ENCODE measurements at places on chromosomes 12 and 14.

GRCh38 chr14:51561141-51561540 is 90.6 kb upstream of the FRMD6 start:
- no peak for DNase-seq

DNA sequence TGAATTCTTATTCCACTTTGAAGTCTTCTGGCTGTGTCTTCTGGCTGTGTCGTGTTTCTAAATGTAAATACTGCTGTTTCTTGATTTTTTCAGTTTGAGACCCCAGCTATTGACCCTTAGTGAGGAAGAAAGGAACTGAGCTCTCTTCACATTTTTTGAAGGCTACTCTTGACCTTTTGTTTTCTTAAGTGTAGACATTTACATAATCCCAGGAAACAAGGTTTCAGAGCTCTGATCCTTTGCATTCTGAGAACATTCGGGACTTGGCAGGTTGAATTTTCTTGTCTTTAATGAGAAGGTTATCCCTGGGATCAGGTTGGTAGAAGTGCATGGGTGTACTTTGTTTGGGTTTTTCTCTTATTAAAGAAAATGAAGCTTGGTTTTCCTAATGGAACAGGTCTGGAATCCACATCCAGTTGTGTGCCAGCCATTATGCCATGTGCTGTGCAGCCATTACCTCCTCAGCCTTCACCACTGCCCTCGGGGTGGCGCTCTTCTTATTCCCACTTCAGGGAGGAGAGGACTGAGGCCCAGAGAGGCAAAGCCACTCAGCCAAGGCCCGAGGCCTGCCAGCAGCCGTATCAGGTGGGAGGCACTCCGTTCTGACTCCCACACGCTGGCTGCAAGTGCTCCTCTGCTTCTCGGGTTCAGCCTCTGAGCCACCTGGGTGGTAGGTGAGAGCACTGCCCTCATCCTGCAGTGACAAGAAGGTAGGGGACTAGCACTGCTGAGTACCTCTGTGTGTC is 120.9 kb downstream of the BEGAIN start:
- no peak for DNase-seq

DNA sequence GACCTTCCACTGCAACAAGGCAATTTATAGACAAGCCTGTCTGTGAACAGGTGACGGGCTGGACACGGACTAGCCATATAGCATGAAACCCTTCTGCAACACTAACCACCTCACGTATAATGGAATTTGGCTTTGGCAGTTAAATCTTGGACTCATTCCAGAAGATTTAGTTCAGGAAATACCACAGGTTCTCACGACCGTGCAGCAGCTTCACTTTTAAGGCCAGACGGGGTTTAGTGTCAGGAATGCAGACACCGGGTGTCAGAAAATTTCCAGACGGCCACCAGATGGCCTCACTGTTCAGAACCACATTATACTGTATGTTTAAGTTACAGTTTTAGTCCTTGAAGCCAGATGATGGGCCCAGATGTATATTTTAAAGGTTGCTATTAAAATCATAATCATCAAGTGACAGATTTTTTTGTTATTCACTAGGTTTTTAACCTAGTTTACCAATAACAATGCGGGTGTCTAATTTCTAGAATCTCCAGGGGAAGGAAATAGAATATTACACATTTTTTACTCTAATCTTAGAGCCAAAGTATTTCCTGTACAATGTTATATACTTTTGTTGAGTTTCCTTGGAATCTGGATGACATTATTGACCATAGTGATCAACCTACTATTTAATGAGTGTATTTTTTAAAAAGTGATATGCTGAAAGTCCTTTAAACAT is 90.5 kb upstream of the TMPO start:
- DNase-seq = peak; percentile 58

- no peak for DNase-seq
These were observed 126.9 kb upstream of the RAP1B start for GRCh38 chr12:68483592-68484383.

GRCh38 chr14:103696070-103696402 is 19.2 kb downstream of the XRCC3 start:
- no peak for DNase-seq

- no peak for DNase-seq
These were observed 54.2 kb upstream of the PTHLH start for GRCh38 chr12:28026701-28027100.

DNA sequence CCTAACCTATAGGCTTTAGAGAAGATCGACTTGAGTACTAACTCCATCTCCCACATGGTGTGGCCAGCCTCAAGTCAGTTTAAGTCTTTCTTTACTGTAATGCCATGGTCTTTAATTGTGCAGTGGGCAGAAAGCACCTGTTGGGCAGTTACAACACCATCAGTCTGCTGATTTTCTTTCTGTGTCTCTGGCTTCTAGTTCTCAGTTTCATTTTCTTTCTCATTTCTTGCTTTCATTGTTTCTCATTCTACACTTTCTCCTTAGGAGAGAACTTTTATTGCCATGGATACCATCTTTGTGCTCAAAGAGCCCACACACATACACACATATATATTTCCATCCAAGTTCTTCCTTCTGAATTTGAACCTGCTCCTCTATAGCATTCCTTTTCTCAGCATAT is 96.1 kb upstream of the SLC16A7 start:
- DNase-seq = no peak

DNA sequence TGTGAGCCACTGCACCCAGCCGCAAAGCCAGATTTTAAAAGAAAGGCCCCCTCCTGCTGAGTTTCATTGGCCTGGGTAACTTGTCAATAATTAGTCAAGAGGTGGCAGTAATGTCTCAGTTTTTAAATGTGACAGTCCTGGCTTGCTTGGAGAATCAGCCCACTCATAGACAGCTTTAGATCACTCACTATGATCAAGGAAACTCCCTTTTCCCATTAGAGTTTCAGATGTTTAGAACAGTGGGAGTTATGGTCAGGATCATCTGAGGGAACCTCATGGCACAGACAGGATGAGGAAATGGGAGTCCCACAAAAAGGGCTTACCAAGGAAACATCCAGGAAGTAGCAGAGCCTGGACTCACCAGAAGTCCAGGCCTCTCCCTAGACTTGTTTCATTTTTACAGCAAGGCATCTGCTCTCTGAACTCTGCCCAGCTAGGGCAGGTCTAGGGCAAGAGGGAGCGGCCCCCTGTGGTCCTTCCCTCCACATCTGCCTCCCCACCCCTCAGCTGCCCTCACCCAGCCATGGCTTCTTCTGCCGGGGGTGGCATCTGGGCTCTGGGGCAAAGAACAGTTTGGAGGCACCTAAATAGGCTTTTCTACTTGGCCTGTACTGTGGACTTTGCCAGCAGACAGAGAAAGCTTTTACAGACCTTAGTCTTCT is 11.2 kb downstream of the BCL2L14 start:
- DNase-seq = no peak

GRCh38 chr12:119417440-119417839 is 82.9 kb downstream of the CCDC60 start:
- DNase-seq = no peak

- no peak for DNase-seq
These were observed 1.3 kb upstream of the TCP11L2 start for GRCh38 chr12:106301241-106301610.

DNA sequence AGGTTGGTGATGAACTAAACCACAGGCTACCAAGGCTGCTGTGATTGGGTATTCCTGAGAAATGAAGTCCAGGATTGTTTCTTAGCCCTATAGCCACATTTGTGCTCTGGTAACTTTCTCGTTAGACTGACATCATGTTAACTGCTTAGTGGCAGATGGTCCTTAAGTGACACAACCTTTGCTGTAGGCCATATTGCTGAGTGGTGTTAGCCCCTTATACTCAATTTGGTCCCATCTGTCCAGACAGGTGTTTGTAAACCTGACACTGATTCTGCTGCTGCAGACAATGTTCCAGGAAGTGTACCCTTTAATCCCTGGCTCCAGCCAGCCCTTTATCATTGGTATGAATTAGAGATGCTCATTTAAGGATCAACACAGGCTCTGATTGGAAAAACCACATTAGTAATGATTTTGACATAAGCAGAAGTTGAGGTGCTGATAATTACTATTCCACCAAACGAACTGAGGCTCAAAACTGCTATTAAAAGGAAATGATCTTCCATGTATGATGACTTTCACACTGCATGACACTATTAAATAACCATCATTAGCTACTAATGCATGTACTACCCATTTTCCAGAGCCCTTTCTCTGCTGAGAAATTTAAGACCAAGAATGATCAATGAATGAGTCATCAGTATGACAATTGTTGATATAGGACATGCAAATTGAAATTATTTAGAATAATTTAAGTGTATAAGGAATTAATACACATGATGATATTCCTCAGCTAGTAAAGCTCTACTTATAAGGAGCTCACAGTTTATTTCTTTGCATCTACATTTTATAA is 3.6 kb upstream of the SSTR1 start:
- DNase-seq = no peak

GRCh38 chr14:34387974-34388516 is 74.0 kb downstream of the SPTSSA start:
- DNase-seq = no peak

DNA sequence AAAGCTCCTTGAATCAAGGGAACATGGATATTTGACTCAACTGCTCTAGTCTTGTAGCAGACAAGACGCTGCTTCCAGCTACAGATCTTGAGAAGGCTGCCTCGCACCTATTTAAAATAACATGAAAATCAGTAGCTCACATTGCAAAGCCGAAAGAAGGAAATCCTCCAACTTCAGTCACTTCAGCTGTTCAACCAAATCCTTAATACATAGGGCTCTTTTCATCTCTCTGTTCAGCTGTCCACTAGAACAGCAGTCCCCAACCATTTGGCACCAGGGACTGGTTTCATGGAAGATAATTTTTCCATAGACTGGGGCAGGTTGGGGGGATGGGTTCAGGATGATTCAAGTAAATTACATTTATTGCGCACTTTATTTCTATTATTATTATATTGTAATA is 1116.0 kb upstream of the TMEM132C start:
- DNase-seq = no peak

- no peak for DNase-seq
These were observed 13.7 kb downstream of the SPTB start for GRCh38 chr14:64865992-64866391.

DNA sequence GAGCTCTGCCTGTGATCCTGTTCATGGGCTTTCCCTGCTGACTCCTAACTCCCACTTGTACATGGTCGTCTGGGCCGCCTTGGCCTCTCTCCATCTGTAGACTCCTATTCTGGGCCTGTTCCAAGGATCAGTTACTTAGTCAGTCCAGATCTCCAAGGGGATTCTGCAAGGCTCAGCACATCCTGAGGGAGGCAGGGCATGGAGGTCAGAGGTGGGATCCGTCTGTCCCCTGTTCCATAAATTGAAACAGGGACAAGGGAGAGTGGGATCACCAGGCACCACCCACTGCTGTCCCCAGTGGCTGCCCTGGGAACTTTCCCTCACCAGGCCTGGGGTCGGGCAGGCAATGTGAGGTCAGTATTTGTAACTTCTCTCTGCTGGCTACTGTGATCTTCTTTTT is 43.5 kb downstream of the KCTD10 start:
- no peak for DNase-seq

DNA sequence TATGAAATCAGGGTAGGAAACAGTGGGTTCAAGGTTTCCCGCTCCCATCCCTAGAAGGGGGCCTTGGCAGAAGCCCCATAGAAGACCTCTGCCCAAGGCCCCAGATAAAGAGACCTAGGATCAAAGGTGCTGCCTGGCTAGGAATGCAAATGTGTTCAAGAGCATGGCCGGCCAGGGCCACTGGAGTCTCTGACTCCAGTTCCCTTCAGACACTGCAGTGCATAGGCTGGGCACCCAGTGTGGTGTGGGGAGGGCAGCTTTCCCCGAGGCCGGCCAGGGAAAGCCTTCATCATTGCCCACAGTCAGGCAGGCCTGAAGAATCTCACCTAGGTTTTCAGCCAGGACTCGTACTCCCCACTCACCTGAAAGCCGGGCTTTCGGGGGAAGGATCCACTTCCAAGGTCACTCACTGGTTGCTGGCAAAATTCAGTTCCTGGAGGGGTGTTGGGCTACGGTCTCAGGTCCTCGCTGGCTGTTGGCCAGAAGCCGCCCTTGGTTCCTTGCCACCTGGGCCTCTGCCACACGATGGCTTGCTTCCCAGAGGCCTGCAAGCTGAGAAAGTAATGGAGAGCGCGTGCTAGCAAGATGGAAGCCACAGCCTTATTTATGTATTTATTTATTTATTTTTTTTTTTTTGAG is 9.7 kb upstream of the PEBP1 start:
- no peak for DNase-seq

GRCh38 chr12:68222326-68222725 is 3.3 kb downstream of the IL26 start:
- no peak for DNase-seq

GRCh38 chr14:29724991-29725390 is 202.7 kb downstream of the PRKD1 start:
- no peak for DNase-seq

DNA sequence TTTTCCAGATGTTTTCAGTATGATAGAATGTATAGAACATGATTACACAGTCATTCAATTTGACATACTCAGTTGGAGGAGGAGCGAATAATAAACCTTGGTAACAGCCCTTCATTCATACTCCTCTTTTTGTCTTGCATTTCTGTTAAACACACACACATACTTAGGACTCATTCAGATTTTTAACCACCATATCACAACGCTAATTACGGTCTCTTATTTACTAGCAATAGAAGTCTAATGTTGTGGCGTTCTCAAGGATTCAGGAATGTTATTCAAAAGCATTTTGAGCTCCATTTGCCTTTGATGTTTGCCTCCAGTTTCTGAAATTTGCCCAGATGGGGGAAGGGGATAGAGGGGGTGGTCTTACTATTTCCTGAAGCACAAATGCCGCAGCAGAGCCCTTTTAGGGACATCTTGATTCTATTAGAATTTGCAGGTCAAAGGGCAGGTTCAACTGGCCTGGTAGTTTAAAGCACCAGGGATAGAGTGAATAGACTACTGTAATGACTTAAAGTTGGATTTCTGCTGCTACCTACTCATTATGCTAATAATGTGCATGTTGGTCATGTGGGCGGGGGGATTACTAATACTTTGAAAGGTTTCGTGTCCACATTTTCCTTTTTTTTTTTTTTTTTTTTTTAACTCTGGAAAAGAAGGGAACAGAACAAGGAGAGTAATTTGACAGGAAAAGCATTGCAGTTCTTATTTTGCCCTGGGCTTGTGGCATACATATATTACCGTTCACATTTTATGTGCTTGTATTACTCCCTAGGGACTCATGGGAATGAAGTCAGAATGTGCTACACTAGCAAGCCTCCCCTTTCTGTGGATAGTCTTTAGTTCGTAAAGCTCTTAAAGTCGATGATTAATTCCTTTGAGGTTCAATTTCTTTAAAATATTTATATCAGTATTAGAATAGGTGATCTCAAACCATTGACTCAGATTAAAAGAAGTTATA is 226.8 kb downstream of the FBXL14 start:
- DNase-seq = no peak

DNA sequence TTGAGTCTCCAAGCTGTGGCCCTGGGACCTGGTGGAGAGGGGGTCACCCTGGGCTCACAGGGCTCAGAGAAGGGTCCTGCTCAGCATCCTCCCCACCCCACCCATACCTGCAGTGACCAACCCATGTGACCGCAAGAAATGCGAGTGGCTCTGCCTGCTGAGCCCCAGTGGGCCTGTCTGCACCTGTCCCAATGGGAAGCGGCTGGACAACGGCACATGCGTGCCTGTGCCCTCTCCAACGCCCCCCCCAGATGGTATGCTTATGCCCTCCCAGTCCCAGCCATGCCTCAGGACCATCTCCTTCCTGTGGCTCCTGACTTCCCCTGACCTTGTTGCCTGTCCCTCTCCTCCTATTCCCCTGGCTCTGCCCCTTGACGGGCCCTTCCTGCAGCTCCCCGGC is 6.7 kb upstream of the NXPH4 start:
- DNase-seq = no peak

- DNase-seq = no peak
These were observed 13.5 kb downstream of the FERMT2 start for GRCh38 chr14:52937306-52937705.

GRCh38 chr12:82593143-82593542 is 93.6 kb upstream of the TMTC2 start:
- no peak for DNase-seq

Data from activated T-cell treated with anti-CD3 and anti-CD28 coated beads, Interleukin-2, amount 50 U/mL, for 24 hours (primary cell).